Activated T-cell treated with anti-CD3 and anti-CD28 coated beads for 1 hour (primary cell): ENCODE measurements at places on chromosomes 16 and 17.
A peak's percentile ranks its signal among the peaks of the same experiment; 100 is the strongest.

DNA sequence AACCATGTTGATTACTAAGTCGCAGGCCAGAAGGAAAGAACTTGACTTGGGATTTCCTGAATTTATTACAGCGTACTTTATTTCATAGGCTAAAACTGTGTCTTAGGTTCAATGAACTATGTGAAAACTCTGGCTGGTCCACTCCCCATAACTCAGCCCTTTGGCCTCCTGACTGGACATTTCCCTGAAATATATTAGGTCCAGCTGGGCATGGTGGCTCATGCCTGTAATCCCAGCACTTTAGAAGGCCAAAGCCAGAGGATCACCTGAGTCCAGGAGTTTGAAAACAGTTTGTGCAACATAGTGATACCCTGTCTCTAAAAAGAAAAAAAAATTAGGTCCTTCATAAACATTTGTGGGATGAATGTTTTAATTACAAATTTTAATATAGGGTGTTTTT lies 97.0 kb downstream of the CYLD start:
- no peak for DNase-seq

DNA sequence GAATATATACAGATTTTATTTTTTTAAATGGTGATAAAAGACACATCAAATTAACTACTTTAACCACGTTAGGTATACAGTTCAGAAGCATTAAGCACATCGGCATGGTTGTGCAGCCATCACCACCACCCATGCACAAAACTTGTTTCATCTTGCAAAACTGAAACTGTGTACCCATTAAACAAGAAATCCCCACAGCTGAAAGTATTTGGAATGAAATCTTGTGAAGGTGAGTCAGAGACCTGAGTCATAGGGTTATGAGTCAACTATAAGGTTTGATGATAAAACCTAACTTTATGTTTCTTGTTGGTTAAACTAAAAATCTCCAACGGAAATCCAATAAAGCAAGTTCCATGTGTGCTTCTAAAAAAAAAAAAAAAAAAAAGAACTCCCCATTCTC lies 561.6 kb upstream of the PSMD7 start:
- no peak for DNase-seq

DNA sequence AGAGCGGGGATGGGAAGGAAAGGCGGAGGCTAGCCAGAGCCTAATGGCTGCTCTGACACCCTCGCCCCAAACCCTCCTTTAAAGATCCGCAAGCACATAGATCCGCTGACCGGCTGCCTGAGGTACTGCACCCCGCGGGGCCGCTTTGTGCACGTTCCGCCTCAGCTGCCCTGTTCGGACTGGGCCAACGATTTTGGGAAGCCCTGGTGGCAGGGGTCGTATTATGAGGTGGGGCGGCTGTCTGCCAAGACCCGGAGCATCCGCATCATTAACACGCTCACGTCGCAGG lies 663 bp downstream of the CYB5D1 start:
- no peak for DNase-seq

- DNase-seq, result no peak
Measured at GRCh38 chr16:19170043-19170655, 2.1 kb downstream of the SYT17 start.

DNA sequence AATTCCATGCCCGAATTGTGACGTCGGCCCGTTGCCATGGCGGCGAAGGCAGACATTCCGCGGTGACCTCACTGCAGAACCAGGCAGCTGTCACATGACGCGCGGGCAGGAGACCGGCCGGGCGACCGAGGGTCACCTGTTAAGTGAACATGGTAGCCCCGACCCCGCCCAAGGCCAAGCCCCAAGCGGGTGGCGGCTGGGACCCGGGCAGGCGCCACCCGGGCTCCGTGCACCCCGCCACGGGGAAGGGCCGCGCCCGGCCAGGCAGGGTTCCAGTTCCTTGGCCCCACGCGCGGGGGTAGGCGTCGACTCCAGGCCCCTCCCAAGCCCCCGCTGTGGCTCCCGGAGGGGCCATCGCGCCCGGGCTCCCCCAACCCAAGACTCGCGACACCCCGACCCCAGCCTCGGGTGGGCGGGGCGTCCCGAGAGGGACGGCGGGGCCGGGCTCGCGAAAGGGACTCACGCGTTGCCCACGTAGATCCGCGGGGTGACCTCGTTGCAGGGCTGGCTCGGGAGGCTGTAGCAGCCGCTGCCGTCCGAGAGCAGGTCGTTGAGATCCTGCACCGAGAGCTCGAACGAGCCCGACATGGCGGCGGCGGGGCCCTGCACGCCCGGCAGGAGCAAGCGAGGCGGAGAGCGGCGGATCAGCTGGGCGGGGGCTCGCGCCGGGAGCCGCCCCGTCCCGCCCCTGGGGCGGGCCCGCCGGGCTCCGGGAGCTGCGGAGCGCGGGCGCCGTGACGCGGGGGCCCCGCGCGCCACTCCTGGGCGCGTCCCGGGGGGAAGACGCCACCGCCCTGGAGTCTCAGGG lies at the start of gene DUSP3:
Gene DUSP3, minus strand, starts transcription at position 641 of the 808 bp plus-strand sequence. Its CDS starts 53 bp downstream, at position 588.
- DNase-seq, result peak; percentile 54
